ENCODE measurements at places on chromosomes 2 and 18.

- no peak for DNase-seq
- H3K27me3 ChIP-seq, result no peaks in the 10 kb centered on the region
- no peaks in the 10 kb centered on the region for H3K36me3 ChIP-seq
- no peak overlapping the region for H3K27ac ChIP-seq
- no peaks in the 10 kb centered on the region for H3K4me1 ChIP-seq
Measured at GRCh38 chr2:148721520-148721931, 77.0 kb downstream of the EPC2 start.

- DNase-seq, result no peak
- no peak overlapping the region for H3K27ac ChIP-seq
- no peak overlapping the region for H3K4me3 ChIP-seq
- H3K27me3 ChIP-seq, result no peaks in the 10 kb centered on the region
Measured at GRCh38 chr2:163132850-163133249, 294.3 kb upstream of the KCNH7 start.

DNA sequence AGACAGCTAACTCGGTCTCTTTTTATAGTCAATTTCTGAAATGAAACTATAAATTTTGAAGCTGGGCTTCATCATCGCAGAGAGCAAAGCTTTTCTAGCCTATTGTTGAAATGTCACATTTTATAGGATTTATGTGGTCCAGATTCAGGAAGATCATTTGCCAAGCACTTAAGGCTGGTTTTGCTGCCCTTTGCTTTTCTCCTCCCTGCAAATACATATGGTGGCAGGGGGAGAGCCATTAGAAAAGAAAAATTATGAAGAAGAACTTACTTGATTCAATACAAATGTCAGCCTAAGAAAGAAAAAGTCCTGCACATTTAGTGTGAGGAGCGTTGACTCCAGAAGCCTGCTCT lies 206.9 kb upstream of the NRP2 start:
- H3K27ac ChIP-seq, result no peak overlapping the region
- DNase-seq, result no peak
- H3K4me1 ChIP-seq, result no peaks in the 10 kb centered on the region
- H3K36me3 ChIP-seq, result no peaks in the 10 kb centered on the region

- H3K27me3 ChIP-seq, result no peaks in the 10 kb centered on the region
- H3K4me3 ChIP-seq, result no peak overlapping the region
- H3K36me3 ChIP-seq, result no peaks in the 10 kb centered on the region
- H3K27ac ChIP-seq, result no peak overlapping the region
Measured at GRCh38 chr2:6637330-6637729, 228.4 kb downstream of the CMPK2 start.

DNA sequence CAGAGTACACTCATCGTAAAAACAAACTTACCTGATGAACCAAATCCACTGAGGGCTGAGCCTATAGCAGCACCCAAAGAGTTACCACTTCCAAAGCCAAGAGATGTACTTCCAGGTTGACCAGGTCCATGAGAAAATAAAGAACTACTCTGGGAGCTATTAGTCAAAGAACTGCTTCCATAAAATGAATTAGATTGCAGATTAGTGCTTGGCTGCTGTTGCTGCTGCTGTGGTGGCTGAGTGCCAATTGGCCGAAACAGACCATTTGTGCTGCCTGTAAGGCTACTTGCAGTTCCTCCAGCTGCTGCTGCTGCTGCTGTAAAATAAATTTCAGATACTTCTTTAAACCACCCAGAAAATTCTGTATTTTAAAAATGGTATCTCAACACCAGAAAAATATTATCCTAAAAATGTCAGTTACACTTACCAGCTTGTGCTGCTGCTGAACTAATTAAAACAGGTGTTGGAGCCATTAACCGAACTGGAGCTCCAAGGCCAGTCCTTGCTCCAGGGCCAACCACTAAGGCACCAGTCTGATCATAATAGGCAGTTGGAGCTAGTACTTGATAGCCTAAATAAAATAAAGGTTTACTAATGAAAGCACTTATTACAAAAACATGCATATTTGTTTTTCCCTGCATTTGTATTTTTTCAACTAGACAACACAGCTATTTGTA lies 58.1 kb upstream of the SDC1 start:
- no peaks in the 10 kb centered on the region for H3K27me3 ChIP-seq
- H3K27ac ChIP-seq, result no peak overlapping the region
- no peak overlapping the region for H3K4me3 ChIP-seq
- H3K4me1 ChIP-seq, result no peaks in the 10 kb centered on the region
